GF-D8 (cell line): ENCODE measurements at places on chromosomes 11 and 22.

- no peak for DNase-seq
Observed at GRCh38 chr22:42173183-42173926, 42.7 kb upstream of the CYP2D6 start.

DNA sequence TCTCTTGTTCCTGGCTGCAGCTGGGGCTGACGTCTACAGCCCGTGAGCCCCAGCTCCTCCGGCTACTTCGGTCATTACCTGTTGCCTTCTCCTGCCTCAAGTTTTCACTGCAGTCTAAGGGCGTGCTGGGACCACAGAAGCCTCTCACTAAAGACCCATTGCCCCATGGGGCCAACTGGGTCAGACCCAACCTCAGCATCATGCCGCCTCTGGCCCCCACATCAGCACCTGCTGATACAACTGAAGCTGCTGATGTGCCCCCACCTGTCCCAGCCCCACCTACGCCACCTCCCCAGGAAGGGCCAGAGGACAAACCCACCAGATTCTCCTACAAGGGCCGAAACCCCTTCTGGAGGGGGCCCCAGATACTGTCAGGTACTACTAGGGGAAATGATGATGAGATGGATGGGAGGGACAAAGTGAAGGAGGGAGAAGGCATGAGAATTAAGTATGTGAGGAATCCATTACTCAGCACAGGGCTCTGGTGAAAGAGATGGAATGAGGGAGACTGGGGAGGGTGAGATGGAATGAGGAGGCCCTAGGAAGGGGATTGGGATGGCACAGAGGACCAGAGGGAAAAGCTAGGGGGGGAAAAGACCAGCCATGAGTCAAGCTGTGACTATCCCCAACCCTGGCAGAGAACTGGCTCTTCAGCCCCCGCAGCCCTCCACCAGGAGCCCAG is 5.1 kb downstream of the C11orf42 start:
- no peak for DNase-seq

DNA sequence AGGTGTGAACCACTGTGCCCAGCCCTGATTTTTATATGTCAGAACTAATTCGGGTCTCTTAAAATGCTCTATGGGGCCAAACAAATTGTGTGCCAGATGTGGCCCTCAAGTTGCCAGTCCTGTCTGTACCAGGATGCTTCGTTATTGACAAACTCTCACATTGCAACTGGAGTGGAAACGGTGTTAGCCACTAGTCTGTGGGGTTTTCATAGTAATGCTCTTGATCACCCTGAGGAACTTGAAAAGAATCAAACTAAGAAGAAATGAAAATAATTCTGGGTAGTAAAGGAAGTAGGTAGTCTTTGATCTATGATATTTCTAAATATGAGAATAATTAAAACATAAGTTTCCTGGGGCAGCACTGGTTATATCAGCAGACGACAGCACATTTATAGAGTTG is 67.3 kb upstream of the ADSL start:
- no peak for DNase-seq

- no peak for DNase-seq
Observed at GRCh38 chr11:40797981-40798380, 661.5 kb downstream of the LRRC4C start.
